ENCODE measurements at places on chromosomes 4 and X. TPM values are rescaled to one million over a fixed set of nuclear protein-coding genes. Genes with fewer than 3 reads are reported as not detected.

The MAGEA1 gene
- total RNA-seq, result not detected

The MAGT1 gene
- 60.0 TPM for total RNA-seq

DNA sequence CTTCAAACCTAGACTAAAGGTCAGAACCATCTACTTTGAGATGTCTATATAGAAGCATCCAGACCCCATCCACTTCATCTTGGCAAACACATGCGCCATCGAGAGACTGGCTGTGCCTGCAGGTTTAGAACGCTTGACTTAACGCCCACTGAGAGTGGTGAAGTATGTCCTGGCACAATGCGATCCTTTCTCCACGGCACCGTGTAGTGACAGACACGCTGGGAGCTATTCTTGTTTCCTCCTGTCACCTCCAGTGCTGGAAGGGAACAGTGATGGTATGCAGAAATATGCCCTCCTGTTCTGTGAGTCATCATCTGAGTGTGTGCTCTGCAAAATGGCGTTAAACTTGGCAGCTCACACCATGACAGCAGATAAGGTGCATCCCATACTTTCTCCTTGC is 330.2 kb downstream of the NLGN4X start:
- DNase-seq, result no peak

- DNase-seq, result no peak
Observed at GRCh38 chr4:53654300-53654758, 63.0 kb upstream of the LNX1 start.
